ENCODE measurements at places on chromosomes 7 and 10.

DNA sequence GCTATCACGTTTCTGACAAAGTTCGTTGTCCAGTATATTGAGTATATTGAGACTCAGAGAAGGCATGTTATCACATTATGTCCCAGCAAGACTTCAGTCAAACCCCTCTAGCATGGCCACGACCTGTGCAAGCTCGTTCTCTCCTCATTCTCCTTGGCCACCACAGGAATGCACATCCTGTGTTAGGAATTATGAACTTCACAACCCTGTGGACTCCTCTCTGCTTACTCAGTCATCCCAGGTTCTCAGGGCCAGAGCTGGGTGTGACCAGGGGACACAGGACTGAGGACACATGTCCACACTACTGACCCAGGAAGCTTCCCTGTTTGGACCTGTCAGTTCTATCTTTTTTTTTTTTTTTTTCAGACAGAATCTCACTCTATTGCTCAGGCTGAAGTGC is 4.4 kb downstream of the SH2D4B start:
- DNase-seq = no peak

DNA sequence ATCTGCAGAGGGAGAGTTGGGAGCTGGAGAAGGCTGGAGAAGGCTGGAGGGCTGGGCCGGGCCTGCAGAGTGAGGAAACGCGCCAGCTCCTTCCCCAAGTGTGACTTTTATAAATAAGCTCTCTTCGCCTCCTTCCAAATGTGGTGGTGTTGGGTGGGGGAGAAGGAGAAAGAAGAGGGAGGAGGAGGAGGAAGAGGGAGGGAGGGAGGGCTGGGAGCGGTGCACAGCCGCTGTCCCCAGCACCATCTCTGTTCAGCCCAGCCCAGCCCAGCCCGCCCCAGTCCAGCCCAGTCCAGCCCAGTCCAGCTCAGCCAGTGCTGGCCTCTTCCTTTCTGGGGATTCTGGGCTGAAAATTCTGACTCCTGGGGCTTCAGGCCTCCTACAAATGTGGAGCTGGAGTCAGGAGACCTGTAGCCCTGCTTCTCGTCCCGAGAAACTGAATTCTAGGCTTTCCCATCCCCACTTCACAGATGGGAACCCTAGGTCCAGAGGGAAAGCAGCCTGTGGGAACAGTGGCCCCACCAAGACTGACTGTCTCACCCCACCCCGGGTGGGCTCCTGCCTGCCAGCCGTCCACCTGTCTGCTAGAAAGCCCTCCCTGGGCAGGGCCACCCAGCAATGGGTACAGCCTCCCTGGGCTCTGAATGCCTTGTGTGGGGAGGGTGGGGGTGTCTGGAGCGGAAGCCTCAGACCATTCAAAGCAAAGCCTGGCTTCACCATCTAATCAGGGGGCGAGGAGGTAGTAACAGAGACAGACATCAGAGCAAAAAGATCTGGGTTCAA is 2.3 kb downstream of the STX1A start:
- DNase-seq = peak; percentile 45

GRCh38 chr10:99981581-99982199 is 28.1 kb downstream of the DNMBP start:
- no peak for DNase-seq

- no peak for DNase-seq
These were observed 130.4 kb upstream of the MEOX2 start for GRCh38 chr7:15816835-15817426.

- no peak for DNase-seq
These were observed 31.1 kb downstream of the SKIDA1 start for GRCh38 chr10:21494191-21495001.

DNA sequence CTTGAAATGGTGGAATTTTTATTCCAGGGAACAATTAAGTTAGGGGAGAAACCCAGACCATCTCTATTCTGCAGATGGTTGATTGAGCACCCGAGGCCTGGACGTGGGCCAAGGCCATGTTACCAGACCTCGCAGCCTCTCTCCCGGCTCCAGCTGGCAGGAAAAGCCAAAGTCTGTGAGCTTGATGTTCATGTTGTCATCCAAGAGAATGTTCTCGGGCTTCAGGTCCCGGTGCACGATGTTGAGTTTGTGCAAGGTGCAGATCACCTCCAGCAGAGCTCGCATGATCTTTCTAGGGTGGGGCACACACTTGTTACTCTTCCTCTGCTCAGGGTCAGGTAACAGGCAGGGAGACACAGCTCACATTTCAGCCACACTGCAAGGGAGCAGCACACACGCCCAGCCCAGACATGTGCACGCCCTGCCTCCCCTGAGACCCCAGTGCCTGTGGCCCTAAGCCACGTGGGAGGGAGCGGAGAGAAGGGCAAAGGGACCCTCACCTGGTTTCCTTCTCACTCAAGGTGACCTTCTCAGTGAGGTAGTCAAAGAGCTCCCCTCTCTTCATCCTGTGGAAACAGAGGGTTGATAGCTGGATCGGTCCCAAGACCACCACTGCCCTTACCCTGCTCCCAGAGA is 9.5 kb downstream of the PHKG1 start:
- no peak for DNase-seq

- no peak for DNase-seq
These were observed 112.0 kb downstream of the NT5C2 start for GRCh38 chr10:103080891-103081581.

GRCh38 chr10:11242443-11243387 is 225.0 kb downstream of the CELF2 start:
- DNase-seq = no peak

GRCh38 chr10:48523212-48523819 is 81.6 kb downstream of the ARHGAP22 start:
- peak; percentile 93 for DNase-seq

GRCh38 chr7:27173511-27173955 is 587 bp downstream of the HOXA10 start:
- no peak for DNase-seq

- DNase-seq = peak; percentile 36
These were observed 149.1 kb upstream of the PRKCQ start for GRCh38 chr10:6729071-6729774.

DNA sequence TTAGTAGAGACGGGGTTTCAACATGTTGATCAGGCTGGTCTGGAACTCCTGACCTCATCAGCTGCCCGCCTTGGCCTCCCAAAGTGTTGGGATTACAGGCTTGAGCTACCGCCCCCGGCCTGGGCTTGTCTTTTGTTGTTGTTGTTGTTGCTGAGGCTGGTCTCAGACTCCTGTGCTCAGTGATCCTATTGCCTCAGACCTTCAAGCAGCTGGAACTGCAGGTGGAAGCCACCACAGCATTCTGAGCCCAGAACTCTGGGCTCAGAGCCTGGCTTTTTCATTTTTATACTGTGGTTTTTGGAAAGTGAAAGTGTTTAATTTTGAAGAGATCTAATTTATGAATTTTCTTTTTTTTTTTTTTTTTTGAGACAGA is 16.2 kb upstream of the DNAJB6 start:
- DNase-seq = no peak

DNA sequence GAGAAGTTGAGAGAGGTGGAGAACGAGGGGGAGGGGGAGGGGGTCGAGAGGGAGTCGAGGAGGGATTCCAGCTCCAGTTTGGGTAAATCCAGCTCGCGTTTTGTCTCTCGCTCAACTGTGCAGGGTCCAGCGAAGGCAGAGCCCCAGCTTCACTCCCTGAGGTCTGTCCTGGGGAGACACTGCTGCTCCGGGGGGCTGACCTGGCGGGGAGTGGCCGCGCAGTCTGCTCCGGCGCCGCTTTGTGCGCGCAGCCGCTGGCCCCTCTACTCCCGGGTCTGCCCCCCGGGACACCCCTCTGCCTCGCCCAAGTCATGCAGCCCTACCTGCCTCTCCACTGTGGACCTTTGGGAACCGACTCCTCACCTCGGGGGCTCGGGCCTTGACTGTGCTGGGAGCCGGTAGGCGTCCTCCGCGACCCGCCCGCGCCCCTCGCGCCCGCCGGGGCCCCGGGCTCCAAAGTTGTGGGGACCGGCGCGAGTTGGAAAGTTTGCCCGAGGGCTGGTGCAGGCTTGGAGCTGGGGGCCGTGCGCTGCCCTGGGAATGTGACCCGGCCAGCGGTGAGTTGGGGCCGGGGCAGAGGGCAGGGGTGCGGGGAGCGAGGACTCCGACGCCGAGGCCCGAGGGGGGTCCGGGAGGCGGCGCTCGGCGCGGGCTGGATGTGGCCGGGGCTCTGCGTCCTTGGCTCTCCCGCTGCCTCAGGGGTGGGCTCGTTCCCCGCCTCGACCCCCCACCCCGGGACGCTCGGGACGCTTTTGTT is at the start of gene TET1:
TET1 (plus strand) TSS at position 152 of the 757 bp plus-strand sequence. CDS start 12,002 bp downstream, outside the sequence.
- no peak for DNase-seq

DNA sequence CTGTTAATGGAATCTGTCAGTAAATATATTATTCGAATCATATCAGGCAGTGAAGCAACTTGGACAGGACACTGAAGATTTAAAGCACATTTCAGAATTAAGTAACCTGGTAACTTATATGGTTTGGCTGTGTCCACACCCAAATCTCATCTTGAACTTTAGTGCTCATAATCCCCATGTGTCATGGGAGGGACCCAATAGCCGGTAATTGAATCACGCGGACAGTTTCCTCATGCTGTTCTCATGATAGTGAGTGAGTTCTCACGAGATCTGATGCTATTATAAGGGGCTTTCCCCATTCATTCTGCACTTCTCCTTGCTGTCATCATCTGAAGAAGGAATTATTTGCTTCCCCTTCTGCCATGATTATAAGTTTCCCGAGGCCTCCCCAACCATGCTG is 83.2 kb upstream of the COL1A2 start:
- DNase-seq = no peak

DNA sequence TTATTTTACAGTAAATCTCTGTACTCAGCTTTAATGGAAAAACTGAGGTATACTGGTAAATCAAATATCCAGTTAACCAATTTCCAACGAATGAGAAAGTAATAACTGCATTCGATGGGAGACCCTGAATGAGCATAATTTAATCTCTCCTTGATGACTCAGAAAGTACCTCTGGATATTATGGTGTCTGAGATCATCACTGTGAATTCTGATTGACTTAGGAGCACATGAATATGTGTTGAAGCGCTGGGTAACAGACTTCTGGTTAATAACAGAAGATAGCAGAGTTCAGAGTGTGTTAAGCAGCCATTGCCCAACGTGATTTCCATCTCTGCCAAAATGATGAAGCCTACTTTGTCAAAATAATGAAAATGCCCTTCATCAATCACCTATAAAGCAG is 116.6 kb downstream of the NRP1 start:
- DNase-seq = no peak

DNA sequence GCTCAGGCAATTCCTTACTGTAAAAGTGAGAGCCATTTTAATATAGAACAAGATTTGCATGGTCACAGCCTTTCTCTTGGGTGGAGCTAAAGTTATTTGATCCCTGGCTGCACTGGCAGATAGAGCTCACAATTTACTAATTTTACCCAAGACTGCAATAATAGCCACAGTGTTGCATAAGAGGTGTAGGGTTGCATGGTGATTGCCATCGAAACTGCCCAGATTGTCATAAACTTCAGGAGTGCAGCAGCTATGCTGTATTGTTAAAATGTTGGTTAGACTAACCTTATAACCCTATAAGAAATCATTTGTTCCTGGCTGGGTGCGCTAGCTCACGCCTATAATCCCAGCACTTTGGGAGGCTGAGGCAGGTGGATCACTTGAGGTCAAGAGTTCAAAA is 50.0 kb downstream of the VCL start:
- DNase-seq = peak; percentile 64

- DNase-seq = peak; percentile 79
These were observed 21.5 kb downstream of the WASL start for GRCh38 chr7:123727071-123727837.

- no peak for DNase-seq
These were observed 223.7 kb downstream of the SNX10 start for GRCh38 chr7:26515314-26515842.

DNA sequence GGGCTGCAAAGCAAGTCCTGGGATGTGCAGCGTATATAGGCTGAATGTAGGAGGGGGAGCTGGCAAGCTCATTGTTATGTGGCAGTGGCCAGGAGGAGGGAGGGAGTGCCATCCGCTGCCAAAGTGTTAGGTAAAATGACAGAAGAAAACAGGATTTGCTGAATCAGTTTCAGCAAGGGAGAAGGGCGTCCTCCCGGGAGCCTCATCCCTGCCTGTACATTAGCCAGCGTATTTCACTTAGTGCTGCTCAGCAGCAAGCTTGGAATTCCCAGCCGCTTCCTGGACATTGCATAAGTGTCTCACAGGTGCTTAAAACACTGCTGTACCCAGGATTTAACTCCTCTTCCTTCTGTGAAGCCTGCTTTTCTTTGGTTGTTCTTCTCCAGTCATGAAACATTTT is 2.5 kb downstream of the NIPSNAP2 start:
- DNase-seq = no peak

GRCh38 chr10:34761453-34761852 is 53.6 kb downstream of the PARD3 start:
- DNase-seq = no peak

Measured in stromal cell of bone marrow (primary cell).